ENCODE measurements at places on chromosomes 12 and 14.

GRCh38 chr12:2236506-2237294 is 183.9 kb downstream of the CACNA1C start:
- DNase-seq = no peak
- peaks cover 3% of the 10 kb centered on the region for H3K4me1 ChIP-seq
- H3K4me3 ChIP-seq = no peak overlapping the region
- H3K27me3 ChIP-seq = peaks cover 3% of the 10 kb centered on the region

- no peaks in the 10 kb centered on the region for H3K36me3 ChIP-seq
- no peaks in the 10 kb centered on the region for H3K27me3 ChIP-seq
- no peak overlapping the region for H3K4me3 ChIP-seq
- no peaks in the 10 kb centered on the region for H3K4me1 ChIP-seq
- no peak for DNase-seq
Observed at GRCh38 chr12:58487678-58488161, 432.6 kb downstream of the LRIG3 start.

GRCh38 chr12:32615441-32615840 is 63.7 kb upstream of the DNM1L start:
- no peaks in the 10 kb centered on the region for H3K27me3 ChIP-seq
- DNase-seq = no peak
- H3K4me3 ChIP-seq = no peak overlapping the region
- no peak overlapping the region for H3K27ac ChIP-seq

- no peaks in the 10 kb centered on the region for H3K27me3 ChIP-seq
- H3K4me1 ChIP-seq = no peaks in the 10 kb centered on the region
- no peaks in the 10 kb centered on the region for H3K36me3 ChIP-seq
Observed at GRCh38 chr14:43145361-43145760, 1361.7 kb downstream of the FSCB start.

GRCh38 chr14:89958966-89959365 is 3.2 kb downstream of the TDP1 start:
- H3K4me1 ChIP-seq = peaks cover 26% of the 10 kb centered on the region
- H3K27ac ChIP-seq = no peak overlapping the region
- peaks cover 35% of the 10 kb centered on the region for H3K36me3 ChIP-seq
- H3K27me3 ChIP-seq = no peaks in the 10 kb centered on the region
